Tracheal epithelial cell (primary cell): ENCODE measurements at places on chromosomes 5 and 9. TPM values are rescaled to one million over a fixed set of nuclear protein-coding genes. Genes with fewer than 3 reads are reported as not detected.

The MELK gene
- total RNA-seq: 11.7 and 14.0 TPM in 2 replicates

The PCDHA6 gene
- total RNA-seq: 0.43 and 0.48 TPM in 2 replicates

The SLCO6A1 gene
- not detected in 2 replicates for total RNA-seq

The CYLC2 gene
- total RNA-seq: not detected in 2 replicates

The SLC6A18 gene
- total RNA-seq: not detected in 2 replicates

The EGFL7 gene
- 13.2 and 23.9 TPM in 2 replicates for total RNA-seq

The ADAMTS13 gene
- total RNA-seq: 0.21 and 1.4 TPM in 2 replicates

The ANKRD31 gene
- total RNA-seq: under 0.01 TPM in 1 of 2 replicates, not detected in the other

The RLN1 gene
- not detected in 2 replicates for total RNA-seq

The MLANA gene
- not detected in 2 replicates for total RNA-seq

The SEMA6A gene
- 1.7 and 7.2 TPM in 2 replicates for total RNA-seq

The C5orf52 gene
- not detected in 2 replicates for total RNA-seq

The GPR150 gene
- 0.24 and 1.1 TPM in 2 replicates for total RNA-seq

The RLN2 gene
- 0.64 TPM in 1 of 2 replicates, not detected in the other for total RNA-seq

The CRHBP gene
- 0.24 TPM in 1 of 2 replicates, not detected in the other for total RNA-seq

The TRAF1 gene
- 0.85 and 6.3 TPM in 2 replicates for total RNA-seq

The LIX1 gene
- total RNA-seq: not detected in 2 replicates

The PTPDC1 gene
- total RNA-seq: 5.3 and 6.4 TPM in 2 replicates

The SPINK6 gene
- total RNA-seq: not detected in 2 replicates

The SH3PXD2B gene
- 14.3 and 21.7 TPM in 2 replicates for total RNA-seq

The CD14 gene
- total RNA-seq: 1.4 and 6.8 TPM in 2 replicates

The IL5 gene
- total RNA-seq: not detected in 2 replicates

The GPX8 gene
- total RNA-seq: 19.2 and 21.0 TPM in 2 replicates

The PCDHGA7 gene
- total RNA-seq: 0.21 and 0.24 TPM in 2 replicates

The NMUR2 gene
- total RNA-seq: not detected in 2 replicates

The HMMR gene
- 3.6 and 5.1 TPM in 2 replicates for total RNA-seq

The BARX1 gene
- total RNA-seq: under 0.01 TPM in 1 of 2 replicates, not detected in the other
